ENCODE measurements at places on chromosomes 2 and 18.

- no peak for ATAC-seq
These were observed 145.8 kb downstream of the BABAM2 start for GRCh38 chr2:28036307-28036706.

DNA sequence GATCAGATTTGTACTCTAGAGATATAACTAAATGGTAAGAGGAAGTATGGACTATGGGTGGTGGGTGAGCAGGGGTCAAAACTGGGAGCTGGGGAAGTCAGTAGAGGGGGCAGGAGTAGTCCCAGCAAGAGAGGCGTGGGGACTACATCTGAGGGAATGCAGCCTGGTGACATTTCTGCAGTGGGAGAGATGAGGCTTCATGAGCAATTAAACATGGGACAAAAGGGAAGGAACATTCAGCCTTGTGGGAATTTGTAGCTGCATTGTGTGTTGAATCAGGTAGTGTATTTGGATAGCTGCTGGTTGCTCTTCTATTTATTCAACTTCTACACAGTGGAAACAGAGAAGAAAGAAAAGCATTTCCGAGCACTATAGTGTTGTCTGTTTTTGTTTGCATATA lies 3.6 kb downstream of the CNOT11 start:
- no peak for ATAC-seq

GRCh38 chr18:77765468-77765867 lies 515.8 kb downstream of the GALR1 start:
- ATAC-seq = peak; percentile 29

DNA sequence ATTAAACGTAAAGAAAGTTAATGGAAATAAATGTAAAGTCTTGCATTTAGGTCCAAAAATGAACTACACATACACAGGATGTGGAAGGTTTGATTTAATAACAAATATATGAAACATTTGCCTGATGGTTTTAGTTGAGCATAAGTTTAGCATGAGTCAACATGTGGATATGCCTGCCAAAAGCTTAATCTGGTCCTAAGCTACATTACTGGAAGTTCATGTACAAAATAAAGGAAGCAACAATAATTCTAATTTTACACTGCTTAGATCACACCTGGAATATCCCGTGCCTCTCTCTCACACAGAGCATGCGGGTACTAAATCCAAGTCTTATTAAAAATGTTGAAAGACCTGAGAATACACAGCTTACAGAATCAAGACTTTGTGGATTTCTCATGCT lies 276.5 kb upstream of the NRP2 start:
- peak; percentile 88 for ATAC-seq

GRCh38 chr2:85865539-85866164 lies 23.1 kb downstream of the ST3GAL5 start:
- ATAC-seq = no peak

DNA sequence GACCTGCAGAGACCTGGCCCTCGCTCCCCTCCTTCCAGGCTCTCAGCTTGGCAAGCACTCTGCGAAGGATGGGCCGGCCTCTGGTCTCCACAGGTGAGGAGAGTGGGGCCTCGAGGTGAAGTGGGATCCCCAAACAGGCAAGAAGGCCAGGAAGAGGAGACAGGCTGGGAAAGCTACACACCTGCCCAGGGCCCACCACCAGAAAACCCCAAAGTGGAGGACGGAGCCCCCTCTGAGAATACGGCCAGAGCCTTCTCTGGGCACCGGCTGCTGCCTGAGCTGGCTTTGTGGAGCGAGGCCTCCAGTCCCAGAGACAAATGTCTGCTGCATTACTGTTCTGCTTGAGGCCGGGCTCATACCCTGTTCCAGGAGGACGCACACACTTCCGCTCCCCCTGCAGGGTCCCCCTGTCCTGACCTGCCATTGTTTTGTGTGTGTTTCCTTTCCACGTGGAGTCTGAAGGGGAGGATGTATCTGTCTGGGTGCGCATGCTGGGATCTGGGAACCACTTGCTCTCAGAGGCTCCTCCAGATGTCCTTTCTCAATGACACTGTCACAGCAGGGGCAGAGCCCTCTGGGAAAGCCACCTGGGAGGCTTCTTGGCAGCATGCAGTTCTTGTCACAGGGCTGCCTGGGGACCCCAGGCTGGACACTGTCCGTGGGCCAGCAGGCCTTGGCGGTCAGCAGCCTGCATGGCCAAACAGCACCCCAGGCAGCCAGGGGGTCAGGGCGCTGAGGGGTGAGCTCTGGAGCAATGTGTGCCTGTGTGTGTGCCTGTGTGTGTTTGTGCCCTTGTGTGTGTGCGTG lies 20.8 kb downstream of the KCNF1 start:
- ATAC-seq = no peak

- ATAC-seq = no peak
These were observed 167.0 kb downstream of the ZNF804A start for GRCh38 chr2:184765112-184765895.

GRCh38 chr18:59267503-59268126 lies 5.6 kb downstream of the RAX start:
- ATAC-seq = peak; percentile 52

- ATAC-seq = no peak
These were observed 45.5 kb downstream of the AAK1 start for GRCh38 chr2:69597843-69598610.

GRCh38 chr2:50215736-50216135 lies 816.2 kb downstream of the NRXN1 start:
- no peak for ATAC-seq

DNA sequence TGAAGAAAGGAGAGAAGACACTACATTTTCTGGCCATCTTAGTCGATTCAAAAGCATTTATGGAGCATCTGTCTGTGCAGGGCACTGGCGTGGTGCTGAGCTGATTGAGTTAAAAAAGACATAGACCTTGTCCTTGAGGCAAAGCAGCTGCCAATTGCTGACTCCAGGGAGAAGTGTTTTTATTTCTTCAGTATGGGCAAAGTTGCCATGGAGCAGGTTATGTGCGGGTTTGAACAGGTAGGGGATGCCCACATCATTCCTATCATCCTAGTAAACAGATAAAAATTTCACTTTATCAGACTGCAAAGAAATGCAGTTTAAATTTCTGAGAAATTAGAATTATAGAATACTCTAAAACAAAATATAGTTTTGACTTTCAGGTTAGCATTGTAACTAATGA lies 125.8 kb downstream of the NUP35 start:
- ATAC-seq = no peak

DNA sequence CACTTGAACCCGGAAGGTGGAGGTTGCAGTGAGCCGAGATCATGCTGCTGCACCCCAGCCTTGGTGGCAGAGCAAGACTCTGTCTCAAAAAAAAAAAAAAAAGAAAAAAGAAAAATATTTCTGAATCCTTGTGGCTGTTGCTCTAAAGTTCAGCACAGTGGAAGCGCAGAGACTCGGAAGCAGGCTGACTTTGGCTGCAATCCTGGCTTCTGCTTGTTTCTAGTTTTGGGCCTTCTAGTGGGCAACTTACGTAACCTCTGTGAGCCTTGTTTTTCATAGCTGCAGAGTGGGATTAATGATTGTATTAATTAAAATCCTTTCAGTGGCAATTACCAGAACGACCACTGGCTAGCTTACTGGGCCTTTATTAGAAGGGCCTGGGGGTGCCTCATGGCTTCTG lies 28.4 kb downstream of the GNLY start:
- no peak for ATAC-seq

- ATAC-seq = peak; percentile 48
These were observed 91.4 kb upstream of the BCL2L11 start for GRCh38 chr2:111029181-111029927.

DNA sequence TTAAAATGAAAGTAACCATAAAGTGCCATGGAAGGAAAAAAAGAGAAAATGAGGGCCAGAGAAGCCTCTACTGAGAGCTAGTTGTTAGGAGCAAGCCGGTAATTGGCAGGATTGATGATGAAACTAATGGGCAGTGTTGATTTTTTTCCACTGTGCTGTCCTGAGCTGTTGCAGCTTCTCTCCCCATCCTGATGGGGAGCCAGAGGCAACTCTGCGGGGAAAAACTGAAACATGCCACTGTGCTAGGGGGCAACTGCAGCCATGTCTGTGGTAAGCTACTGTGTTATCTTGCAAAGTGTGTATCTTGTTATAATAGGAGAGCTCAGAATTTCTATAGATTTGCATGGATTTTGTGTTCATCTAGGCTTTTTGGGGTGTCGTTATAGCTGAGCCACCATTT lies 487.9 kb downstream of the STK39 start:
- no peak for ATAC-seq

- ATAC-seq = no peak
These were observed 266.2 kb downstream of the PHLPP1 start for GRCh38 chr18:62981566-62981965.

DNA sequence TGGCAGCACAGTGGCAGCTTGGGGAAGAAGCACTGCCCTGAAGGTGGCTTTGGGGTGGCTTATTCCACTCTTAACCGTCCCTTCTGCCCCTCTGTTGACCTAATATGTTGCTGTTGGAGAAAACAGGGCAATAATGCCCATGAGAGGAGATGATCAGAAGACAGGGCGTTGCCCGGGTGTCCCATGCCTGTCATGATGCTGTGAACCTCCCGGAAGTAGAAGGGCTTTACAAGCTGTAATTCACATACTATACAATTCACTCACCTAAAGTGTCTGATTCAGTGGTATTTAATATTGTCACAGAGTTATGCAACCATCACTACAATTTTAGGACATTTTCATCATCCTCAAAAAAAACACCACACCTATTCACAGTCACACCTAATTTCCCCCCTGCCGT lies 112.3 kb downstream of the FHOD3 start:
- ATAC-seq = no peak

- no peak for ATAC-seq
These were observed 30.6 kb upstream of the CHRNA1 start for GRCh38 chr2:174794851-174795374.

- ATAC-seq = peak; percentile 42
These were observed 95.9 kb downstream of the NEB start for GRCh38 chr2:151638191-151638933.

DNA sequence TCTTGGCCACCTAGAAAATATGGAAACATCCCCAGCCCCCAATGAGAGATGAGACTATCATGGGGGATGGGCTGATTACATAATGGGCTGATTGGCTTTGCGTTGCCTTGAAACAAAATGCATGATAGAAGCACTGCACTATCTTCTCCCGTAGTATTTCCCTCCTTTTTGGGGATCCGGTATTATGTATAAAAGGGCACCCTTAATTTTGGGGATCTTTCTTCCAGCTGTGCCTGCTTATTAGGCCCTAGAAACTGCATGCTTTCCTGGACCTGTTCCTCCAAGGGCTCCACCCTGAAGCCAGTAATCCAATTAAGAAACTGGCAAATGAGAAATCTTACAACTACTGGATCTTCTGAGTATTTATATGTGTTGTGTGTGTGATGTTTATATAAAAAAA lies 34.9 kb upstream of the SH3RF3 start:
- no peak for ATAC-seq

DNA sequence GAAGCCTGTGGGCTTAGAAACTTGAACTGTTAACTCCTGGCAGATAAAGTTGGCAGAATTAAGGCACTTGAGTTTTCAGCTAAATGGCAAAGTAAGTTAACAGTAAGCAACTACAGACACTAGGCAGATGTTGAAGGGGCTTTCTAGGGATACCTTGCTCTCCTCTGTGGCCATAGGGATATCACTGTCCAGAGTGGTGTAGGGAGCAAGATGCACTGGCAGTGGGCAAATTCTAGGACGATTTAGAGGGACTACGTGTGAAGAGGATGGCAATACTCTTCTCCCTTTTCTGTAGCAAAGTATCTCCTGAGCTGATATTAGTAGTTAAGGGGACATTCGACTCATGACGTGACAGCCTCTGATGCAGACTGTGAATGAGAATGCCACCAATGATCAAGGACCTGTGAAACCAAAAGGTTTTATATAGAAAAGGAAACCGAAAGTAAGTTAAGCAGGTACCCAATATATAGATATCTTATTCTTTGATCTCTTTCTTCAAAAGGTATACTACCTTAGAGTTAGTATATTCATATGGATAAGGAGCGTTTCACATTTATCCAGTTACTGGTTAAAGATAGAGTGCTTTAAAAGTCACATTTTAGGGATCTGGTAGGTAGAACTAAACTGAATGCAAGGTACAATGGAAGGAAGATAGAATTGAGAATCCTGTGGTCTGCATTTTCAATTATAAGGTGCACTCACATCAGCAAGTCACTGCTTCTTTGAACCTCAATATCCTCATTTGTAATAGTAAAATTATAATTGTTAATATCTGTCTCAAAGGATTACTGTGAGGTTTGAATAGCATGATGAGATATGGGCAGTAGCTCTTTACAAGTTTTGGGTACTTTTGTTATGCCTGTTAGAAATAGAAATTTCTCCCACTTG lies 106.4 kb downstream of the KCNH7 start:
- no peak for ATAC-seq

GRCh38 chr2:230541934-230542380 lies 126.0 kb downstream of the SP100 start:
- ATAC-seq = no peak

DNA sequence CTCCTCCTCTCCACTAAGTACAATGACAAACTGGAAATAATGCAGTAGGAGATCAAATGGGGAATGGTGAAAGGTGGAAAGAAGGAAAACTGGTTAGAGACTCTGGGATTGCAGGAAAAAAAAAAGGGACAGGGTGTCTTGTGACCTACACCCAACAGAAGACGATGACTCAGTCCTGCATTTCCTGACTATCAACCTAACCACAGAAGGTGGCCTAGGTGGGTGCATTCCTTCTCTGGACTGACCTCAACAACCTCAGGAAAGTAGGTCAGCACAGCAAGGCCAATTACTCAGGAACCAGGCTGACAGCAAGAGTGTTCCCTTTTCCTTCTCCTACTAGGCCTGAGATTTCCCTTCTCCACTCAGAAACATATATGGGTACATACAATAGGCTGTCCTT lies 1386.4 kb upstream of the ZEB2 start:
- peak; percentile 71 for ATAC-seq

- peak; percentile 65 for ATAC-seq
These were observed 9.9 kb downstream of the TMBIM1 start for GRCh38 chr2:218282173-218282991.

DNA sequence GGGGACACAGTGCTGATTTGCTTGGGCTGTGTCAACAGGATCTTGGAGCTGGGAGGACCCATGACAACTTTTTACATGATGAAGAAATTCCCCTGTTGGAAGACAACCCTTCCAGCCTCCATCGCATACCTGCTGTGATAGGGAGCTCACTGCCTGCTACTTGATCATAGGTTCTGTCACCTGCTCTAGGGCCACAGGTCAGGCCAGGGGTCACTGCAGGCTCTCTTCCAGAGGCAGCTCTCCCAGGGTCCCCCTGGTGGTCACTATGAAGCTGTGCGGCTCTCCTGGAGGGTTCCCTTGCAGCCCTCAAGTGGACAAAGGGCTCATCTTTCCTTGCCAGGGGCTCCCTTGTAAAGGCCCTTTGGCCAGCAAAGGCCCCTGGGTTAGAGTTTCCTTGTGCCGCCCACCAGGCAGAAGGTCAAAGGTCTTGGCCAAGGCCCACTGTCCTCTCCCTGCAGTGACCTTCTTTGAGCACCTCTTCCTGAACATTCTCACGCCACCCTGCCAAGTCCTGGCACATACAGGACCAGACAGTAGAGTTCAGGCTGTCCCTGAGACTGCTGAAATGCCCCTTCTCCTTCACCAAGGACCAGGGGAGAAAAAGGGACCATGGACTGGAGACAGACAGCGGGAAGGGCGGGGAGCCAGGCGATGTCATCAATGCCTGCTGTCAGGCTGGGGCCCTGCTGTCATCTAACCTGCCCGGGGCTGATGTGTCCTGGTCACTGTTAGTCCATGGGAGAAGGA lies 345.1 kb downstream of the DYSF start:
- ATAC-seq = peak; percentile 62
